Stimulated activated naive CD8-positive, alpha-beta T cell treated with anti-CD3 and anti-CD28 coated beads, Interleukin-15, amount 100 ng/mL, for 72 hours (primary cell): ENCODE measurements at places on chromosomes 16 and 17.
A peak's percentile ranks its signal among the peaks of the same experiment; 100 is the strongest.

DNA sequence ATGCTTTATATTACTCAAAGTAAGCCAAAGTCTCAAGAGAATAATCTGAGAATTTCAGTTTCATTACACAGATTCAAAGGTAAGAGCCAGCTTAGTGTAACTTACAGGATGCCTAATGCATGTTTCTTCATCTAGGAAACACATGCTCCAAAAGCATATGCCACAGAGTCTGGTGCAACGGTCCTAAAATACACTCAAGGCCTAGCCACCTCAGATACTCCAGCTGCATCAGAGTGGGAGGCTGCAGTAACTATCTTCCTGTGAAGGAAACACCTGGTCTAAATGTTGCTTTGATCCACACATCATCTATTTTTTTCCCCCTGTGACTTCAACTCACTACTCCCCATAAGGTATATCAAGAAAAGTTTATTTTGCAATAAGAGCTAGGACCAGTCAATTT is 51.6 kb upstream of the CORO6 start:
- no peak for DNase-seq

DNA sequence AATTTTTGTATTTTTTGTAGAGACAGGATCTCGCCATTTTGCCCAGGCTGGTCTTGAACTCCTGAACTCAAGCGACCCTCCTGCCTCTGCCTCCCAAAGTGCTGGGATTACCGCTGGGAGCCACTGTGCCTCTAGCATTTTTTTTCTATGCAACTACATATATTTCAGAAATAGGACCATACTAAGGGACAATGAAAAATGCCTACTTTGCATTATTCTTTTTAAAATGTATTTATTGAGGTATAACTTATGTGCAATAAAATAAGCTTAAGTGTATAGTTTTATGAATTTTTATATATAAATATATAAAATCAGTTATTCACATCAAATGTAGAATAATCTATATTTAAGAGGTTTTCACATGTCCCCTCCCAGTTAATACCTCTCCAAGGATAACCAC is 38.1 kb downstream of the KATNIP start:
- DNase-seq, result no peak

DNA sequence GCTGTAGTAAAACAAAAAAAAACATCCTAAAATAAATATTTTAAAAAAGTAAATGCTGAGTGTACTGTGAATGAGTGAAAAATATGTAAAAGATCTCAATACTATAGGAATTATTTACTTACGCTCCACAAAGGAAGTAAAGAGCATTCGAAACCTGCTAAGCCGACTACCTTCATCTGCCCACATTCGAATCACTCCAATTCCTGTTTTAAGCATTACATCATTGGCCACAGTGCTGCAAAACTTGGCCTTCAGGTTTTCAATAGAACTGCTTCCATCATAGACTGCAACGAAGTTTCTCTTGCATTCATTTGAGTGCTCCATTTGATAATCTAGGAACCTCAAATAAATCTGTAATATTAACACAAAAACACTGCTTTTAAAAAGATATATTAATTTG is 34.4 kb downstream of the NETO2 start:
- DNase-seq, result no peak

DNA sequence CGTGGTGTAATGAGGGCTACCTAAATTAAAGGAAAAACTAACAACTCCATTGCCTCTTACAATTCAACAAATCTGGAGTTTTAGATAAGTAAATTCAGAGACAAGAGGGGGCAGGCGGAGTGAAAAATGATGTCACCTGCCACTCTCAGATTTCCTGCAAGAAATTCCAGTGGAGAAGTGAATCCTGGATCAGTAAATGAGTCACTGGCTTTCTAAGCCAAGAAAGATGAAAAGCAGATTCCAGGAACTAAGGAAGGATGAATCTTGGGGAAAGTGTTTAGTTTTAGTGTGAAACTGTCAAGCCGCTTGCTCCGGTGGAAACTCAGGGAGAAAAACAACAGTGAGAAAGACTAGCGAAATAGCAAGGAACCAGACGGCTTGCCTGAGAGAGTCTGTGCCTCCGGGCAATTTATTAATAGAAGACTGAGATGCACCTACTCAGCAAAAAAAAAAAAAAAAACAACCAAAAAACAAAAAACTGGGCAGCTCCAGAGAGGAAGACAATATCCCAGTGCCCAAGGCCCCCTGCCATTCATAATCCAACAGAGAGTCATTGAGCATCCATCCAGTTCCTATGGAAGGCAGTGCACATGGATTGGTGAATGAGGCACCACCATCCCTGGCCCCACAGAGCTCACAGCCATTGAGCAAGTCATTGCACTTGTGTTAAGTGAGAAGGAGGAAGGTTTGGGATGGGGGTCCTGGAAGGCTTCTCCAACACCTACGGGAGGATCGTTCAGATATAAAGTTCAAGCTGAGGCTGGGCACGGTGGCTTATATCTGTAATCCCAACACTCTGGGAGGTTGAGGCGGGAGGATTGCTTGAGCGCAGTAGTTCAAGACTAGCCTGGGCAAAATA is 12.1 kb upstream of the RIPOR1 start:
- no peak for DNase-seq

DNA sequence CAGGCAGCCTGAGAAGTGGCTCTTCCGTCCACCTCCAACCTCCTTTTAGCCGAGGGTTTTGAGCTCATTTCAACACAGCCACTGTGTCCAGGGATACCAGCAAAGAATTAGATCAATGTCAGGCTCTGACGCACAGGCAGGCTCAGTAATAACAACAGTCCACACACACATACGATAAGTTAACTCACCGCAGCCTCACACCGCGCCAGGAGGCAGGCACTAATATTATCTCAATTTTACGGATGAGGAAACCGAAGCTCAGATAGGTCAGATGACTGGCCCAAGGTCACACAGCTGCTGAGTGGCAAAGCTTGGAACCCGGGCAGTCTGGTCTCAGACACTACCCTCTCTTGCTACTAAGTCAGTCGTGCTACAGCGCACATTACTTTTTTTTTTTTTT is 22.9 kb downstream of the ABR start:
- no peak for DNase-seq

- no peak for DNase-seq
Measured at GRCh38 chr16:83458612-83459011, 349.2 kb upstream of the HSBP1 start.

- DNase-seq, result no peak
Measured at GRCh38 chr16:74902161-74902560, 82.8 kb downstream of the WDR59 start.

- DNase-seq, result no peak
Measured at GRCh38 chr17:67995570-67996263, 552 bp downstream of the C17orf58 start.

- DNase-seq, result no peak
Measured at GRCh38 chr16:31861455-31861854, 12.2 kb upstream of the ZNF267 start.

DNA sequence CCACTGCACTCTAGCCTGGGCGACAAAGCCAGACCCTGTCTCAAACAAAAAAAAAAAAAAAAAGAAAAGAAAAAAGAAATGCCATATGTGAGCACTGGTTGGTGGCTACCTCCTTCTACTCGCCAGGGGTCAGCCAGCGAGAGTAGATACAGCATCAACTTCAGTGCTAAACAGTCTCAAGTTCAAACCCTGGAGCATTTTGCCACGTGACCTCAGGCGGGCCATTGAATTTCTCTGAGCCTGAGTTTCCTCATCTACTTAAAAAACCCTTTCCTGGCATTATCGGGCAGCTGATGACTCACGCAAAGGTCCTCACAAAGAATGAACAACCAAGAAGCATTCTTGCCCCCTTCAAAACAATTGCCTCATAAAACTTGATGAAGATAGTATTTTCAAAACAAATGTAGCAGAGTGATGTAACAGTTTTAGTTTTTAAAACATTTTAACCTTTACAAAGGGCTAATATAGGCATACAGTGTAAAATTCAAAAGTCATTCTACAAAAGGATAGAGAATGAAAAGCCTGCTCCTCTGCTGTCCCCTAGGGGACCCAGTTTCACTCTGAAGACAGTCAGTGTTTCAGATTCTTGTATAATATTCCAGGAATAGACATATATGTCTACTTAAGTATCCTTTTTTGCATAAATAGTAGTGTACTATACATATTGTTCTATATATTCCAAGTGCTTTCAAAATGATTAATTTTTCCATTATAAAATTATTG is 28.4 kb downstream of the DNAH2 start:
- no peak for DNase-seq

- DNase-seq, result peak; percentile 60
Measured at GRCh38 chr16:81625544-81626153, 153.4 kb upstream of the PLCG2 start.

DNA sequence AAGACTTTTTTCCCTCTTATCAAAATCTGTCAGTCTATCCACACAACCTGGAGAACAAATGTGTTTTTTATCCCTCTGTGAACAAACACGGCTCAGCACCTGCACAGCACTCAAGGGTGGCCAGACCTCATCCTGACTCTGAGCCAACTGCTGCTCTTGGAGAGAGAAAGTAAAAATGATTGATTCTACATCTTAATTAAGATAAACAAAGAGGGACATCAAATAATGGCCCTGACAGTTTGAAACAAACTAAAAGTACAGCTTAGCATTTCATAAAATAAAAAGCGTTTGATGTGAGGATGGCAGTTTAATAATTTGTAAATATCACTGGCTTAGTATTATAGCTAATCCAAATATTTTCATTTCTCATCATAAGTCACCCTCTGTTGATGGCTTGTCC is 106.2 kb downstream of the SNX11 start:
- no peak for DNase-seq

DNA sequence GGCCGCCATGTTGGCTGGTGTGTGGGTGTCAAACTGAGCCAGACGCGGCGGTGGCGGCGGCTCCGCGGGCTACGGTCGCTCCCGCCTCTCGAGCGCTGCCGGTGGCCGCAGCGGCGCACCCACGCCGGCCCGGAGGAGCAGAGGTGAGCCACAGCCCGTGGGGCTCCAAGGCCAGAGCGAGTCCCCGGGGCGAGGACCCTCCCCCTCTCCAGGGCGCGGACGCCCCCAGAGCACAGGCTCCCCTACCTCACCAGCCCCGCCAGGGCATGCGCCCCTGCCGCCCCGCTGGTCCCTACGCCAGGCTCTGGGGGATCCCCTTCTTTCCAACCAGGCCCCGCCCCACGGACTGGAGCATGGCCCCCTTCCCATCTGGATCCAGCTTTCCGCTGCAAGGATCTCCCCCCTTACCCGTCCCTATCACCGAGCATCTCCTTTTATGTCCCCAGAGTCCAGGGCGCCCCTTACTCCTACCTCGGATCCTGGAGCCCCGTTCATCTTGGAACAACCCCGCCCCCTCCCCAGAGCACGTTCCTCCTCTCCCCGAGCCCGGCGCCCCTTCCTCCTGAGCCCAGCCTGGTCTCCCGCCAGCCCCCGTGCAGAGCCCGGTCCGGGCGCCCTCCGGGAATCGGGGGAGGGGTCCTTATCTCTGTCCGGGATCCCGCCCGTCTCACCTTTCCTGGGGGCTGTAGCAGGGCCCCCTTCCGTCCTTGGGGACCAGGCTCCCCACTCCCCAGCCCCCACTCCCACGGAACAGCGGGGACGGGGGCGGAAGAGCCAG is 412 bp downstream of the EPN2 start:
- peak; percentile 48 for DNase-seq

GRCh38 chr17:76003915-76004314 is 3.3 kb downstream of the CDK3 start:
- no peak for DNase-seq

DNA sequence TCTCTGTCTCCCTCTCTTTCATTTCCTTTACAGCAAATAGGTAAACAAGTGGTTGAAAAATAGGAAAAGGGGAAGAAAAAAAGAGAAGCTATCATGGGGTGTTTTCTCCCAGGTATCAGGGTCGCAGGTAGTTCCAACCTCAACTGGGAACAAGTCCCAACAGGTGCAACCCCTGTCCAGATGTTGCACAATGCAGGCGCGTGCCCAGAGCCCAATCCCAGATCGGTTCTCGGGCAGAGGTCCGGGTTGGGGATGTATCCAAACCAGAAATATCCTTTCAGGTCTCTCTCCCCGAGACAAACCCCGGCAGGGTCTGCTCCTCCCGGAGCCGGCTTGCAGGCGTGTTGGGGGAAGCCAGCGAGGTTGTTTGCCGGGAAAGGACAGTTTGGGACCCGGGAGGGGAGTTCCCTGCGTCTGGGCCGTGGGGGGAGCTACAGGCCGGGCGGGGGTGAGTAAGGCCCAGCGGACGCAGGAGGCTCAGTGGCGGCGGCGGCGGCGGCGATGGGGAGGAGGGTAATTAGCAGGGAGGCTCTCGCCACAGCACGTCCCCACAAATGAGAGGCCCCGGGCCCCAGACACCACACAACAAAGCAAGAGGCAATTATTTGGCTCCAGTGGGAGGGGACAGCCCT is 21.2 kb upstream of the SP6 start:
- DNase-seq, result no peak

DNA sequence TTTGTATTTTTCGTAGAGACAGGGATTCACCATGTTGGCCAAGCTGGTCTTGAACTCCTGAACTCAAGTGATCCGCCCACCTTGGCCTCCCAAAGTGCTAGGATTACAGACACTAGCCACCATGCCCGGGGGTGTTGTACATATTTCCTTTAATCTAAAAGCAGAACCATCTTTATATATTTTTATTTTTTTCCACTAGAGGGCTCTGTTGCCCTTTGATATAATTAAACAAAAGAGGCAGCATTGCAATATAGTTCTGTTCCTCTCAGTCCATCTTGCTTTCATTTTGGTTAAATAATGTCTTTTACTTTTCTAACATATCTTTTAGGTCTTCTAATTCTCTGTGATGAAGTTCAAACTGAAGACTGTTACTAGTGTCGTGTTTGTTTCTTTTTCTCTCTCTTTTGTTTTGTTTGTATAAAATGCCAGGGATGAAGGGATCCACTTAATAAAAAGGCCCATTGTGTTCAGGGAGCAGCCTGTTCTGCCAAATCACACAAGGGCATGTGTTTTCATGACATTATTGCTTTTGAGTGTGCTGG is 23.4 kb downstream of the WWOX start:
- no peak for DNase-seq

DNA sequence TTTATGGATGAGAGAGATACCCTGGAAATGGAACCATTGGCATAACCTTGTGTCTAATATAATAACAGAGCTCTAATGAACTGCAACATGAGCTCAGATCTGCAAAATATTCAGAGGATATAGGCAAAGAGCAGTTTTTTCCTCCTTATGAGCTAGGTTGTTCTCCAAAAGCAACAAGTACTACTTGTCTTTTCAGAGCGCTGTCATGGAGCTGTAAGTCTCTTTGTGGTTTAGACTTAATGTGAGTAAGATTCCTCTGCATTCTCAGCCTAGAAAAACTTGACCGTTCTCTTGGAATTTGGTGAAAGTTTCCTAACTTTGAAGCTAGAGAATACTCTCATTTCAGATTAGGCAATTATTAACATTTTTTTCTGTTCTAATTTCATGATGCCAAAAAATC is 85.2 kb downstream of the FTO start:
- DNase-seq, result no peak
